Tibial artery (tissue), 4 donors: ENCODE measurements at places on chromosomes 13 and 19.
A peak's percentile ranks its signal among the peaks of the same experiment; 100 is the strongest.

- no peak for DNase-seq
Measured at GRCh38 chr19:4144666-4145249, 8.7 kb upstream of the CREB3L3 start.

DNA sequence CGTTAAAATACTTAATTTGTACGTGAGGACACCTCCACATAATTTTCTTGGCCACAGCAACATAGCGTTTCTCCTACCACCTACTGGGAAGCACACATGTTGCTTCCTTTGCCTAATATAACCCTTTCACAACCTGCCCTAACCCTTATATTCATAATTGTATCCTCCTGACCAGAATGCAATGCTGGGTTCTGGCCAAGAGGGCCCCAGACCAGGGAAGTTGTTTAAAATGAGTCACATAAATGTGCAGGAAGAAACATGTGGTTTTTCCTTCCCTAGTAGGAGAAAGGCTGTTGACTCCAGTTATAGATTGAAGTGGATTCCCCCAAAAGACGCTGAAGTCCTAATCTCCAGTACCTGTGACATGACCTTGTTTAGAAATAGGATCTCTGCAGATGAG lies 187.3 kb downstream of the NUFIP1 start:
- no peak for DNase-seq

DNA sequence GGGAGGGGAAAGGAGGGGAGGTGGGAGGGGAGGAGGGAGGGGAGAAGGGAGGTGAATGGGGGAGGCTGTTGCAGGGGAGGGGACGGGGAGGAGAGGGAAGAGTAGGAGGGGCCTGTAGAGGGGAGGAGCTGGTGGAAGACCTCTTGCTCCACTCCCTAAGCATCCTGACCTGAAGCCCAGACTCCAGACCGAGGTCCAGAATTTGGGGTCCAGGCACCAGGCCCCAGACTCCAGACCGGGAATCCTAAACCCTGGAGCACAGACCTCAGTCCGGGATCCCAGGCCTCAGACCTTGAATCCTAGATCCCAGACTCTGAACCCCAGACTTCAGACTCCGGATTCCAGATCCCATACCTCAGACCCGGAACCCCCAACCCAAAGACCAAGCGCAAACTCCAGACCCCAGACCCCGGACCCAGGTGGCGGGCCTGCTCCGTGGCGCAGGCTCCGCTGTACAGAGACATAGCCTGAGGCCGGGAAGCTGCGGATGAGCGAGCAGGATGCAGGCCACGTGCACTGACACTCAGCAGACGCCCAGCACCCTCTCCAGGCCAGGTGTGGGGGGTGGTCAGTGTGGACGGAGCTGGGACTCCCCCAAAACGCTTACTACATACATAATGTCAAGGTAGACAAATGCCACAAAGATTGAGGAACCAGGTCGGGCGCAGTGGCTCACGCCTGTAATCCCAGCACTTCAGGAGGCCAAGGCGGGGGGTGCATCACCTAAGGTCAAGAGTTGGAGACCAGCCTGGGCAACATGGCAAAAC lies 710 bp upstream of the BTBD2 start:
- DNase-seq = peak; percentile 93

- DNase-seq = no peak
Measured at GRCh38 chr19:39546599-39546998, 6.6 kb upstream of the EID2 start.
